Activated naive CD8-positive, alpha-beta T cell treated with anti-CD3 and anti-CD28 coated beads, Interleukin-2, amount 50 U/mL, for 24 hours (primary cell): ENCODE measurements at places on chromosomes 1 and 21.

DNA sequence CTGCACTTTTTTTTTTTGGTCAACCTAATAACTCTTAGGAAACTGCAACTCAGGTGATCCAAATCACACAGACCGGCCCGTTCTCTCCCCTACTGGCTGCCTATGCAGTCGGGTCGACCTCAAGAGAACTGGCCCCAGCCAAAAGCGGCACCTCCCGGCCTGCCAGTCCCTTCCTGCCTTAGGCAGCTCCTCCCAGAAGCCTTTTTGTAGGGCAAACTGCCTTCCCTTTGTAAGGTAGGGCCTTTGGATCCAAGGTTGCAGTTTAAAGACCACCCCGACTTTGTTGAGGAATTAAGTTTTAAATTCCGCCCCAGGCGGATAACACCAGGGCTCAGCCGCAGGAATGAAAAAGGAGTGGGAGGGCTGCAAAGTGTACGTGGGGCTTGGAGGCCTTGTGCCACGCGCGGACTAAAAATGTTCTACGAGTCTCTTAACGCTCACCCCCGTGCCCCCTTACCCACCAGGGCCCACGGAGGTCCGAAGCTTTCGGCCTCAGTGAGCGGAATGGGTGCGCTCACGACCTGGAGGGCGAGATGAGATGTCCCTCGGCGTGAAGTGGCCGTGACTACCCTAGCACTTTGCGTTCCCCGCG is 642 bp upstream of the ST3GAL3 start:
- H3K27ac ChIP-seq: peak overlapping the region; percentile 78
- peaks cover 41% of the 10 kb centered on the region for H3K36me3 ChIP-seq
- DNase-seq: peak; percentile 29
- H3K27me3 ChIP-seq: no peaks in the 10 kb centered on the region
- H3K4me1 ChIP-seq: peaks cover 37% of the 10 kb centered on the region
- peak overlapping the region; percentile 89 for H3K4me3 ChIP-seq

DNA sequence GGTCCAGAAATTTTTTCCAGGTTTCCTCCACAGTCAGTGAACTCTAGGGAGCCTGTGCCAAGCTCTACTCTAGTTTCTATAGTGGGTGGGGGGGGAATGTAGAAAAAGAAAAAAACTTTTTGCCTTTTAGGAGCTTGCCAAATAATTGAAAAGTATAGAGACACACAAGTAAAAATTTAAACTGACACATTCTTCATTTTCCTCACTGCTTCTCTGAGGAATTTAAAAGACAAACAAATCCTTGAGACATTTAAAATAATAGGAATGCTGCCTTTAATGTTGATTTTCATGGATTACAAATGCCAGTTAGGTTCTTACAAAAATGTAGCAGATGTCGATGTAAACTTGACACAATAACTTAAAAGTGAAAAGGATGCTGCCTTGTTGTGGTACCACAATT is 241.9 kb downstream of the DNM3 start:
- H3K27ac ChIP-seq: no peak overlapping the region
- no peak for DNase-seq
- no peaks in the 10 kb centered on the region for H3K4me1 ChIP-seq
- no peaks in the 10 kb centered on the region for H3K36me3 ChIP-seq
- no peak overlapping the region for H3K4me3 ChIP-seq

GRCh38 chr1:117609471-117609911 is 3.6 kb downstream of the TENT5C start:
- peaks cover 6% of the 10 kb centered on the region for H3K27me3 ChIP-seq
- DNase-seq: no peak
- no peak overlapping the region for H3K4me3 ChIP-seq
- H3K4me1 ChIP-seq: peaks cover 65% of the 10 kb centered on the region

GRCh38 chr1:24043345-24044032 is 63.4 kb upstream of the SRSF10 start:
- H3K27me3 ChIP-seq: no peaks in the 10 kb centered on the region
- H3K27ac ChIP-seq: no peak overlapping the region
- no peaks in the 10 kb centered on the region for H3K36me3 ChIP-seq
- peaks cover 9% of the 10 kb centered on the region for H3K4me1 ChIP-seq
- DNase-seq: no peak

DNA sequence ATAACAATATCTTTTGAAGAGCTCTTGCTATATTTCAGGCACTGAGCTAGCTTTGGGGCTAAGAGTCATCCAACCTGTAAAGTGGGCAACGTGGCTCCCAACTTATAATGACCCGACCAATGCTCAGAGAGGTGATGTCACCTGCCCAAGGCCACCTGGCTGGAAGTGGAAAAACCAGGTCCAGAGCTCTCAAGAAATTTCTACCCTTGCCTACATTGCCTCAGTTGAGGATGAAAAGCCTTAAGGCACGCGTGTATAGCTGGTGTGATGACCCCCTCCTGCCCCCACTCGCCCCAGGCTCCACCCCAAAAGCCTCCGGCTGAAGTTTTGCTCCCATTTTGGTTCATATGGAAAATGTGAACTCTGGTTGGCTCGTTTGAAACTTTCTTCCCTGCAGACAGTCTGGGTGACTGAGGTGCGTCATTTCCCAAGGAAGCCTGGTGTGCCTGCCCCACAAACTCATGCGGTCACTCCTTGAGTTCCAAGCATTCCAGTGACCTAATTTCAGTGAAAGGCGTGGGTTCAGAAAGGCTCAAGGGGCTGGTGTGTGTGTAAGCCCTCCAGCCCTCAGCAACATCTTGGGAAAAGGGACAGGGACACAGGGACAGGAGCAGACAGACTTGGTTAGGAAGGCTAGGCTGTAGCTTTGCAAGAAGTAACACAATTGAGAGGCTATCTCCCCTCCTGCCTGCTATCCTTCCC is 20.5 kb downstream of the HTR1D start:
- no peak for DNase-seq
- H3K36me3 ChIP-seq: no peaks in the 10 kb centered on the region
- H3K4me1 ChIP-seq: no peaks in the 10 kb centered on the region
- H3K4me3 ChIP-seq: no peak overlapping the region
- no peak overlapping the region for H3K27ac ChIP-seq

GRCh38 chr21:37711836-37712568 is 204.3 kb downstream of the KCNJ6 start:
- no peaks in the 10 kb centered on the region for H3K36me3 ChIP-seq
- peaks cover 19% of the 10 kb centered on the region for H3K27me3 ChIP-seq
- H3K27ac ChIP-seq: no peak overlapping the region
- H3K4me1 ChIP-seq: no peaks in the 10 kb centered on the region

DNA sequence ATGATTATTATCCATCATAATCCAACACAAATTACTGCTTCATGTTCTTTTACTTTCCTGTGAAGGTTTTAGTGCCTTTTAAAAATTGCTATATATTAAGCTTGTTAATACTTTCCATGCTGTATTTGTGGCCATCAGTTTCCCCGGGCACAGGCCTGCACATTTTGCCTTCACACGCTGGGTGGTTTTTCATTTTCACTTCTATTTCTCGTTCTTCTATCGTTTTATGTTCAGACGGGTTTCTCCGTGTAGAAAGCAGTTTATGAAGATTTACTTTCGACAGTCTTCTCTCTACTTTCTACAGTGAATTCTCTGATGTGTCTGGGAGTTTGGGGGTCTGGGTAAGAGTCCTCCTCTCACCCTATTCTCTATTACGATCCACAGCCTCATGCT is 9.5 kb downstream of the RUNX3 start:
- H3K4me1 ChIP-seq: peaks cover 97% of the 10 kb centered on the region
- no peak for DNase-seq
- H3K36me3 ChIP-seq: peaks cover 72% of the 10 kb centered on the region
- H3K27ac ChIP-seq: peak overlapping the region; percentile 96

- peaks cover 16% of the 10 kb centered on the region for H3K4me1 ChIP-seq
- H3K36me3 ChIP-seq: no peaks in the 10 kb centered on the region
- H3K4me3 ChIP-seq: no peak overlapping the region
- H3K27ac ChIP-seq: no peak overlapping the region
- DNase-seq: no peak
Observed at GRCh38 chr21:38239672-38240071, 17.1 kb upstream of the KCNJ15 start.

GRCh38 chr1:220038640-220039039 is 7.7 kb downstream of the EPRS1 start:
- peaks cover 51% of the 10 kb centered on the region for H3K36me3 ChIP-seq
- DNase-seq: no peak
- H3K4me3 ChIP-seq: no peak overlapping the region
- H3K4me1 ChIP-seq: peaks cover 43% of the 10 kb centered on the region
- H3K27ac ChIP-seq: peak overlapping the region; percentile 52
- H3K27me3 ChIP-seq: no peaks in the 10 kb centered on the region

DNA sequence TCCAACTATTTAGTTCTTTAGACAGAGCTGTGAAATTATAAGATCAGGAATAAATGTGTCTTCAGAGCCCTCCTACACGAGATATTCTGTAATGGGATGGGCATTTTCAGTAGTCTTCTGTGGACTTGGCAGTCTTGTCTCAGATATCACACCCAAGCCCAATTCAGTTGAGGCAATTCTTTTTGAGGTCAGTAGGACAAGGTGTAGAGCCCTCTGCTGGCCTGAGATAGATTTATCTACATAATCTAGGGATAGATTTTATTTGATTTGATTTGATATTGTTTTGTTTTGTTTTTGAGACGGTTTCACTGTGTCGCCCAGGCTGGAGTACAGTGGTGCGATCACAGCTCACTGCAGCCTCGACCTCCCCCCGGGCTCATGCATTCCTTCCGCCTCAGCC is 77.5 kb downstream of the FMN2 start:
- no peaks in the 10 kb centered on the region for H3K4me1 ChIP-seq
- no peaks in the 10 kb centered on the region for H3K36me3 ChIP-seq
- DNase-seq: no peak
- H3K27me3 ChIP-seq: no peaks in the 10 kb centered on the region
- no peak overlapping the region for H3K27ac ChIP-seq

GRCh38 chr21:25638660-25639550 is at the start of gene JAM2:
Gene JAM2, plus strand, starts transcription at chr21:25639258. Its CDS starts 564 bp downstream, at chr21:25639822.
- peak within 1 kb of the TSS; percentile 73 for H3K4me3 ChIP-seq
- DNase-seq: peak; percentile 48
- H3K4me1 ChIP-seq: peaks cover 27% of the 10 kb centered on the region
- H3K36me3 ChIP-seq: no peaks in the 10 kb centered on the region
- H3K27me3 ChIP-seq: peaks cover 49% of the 10 kb centered on the region

- DNase-seq: no peak
- H3K4me3 ChIP-seq: no peak overlapping the region
- no peaks in the 10 kb centered on the region for H3K27me3 ChIP-seq
- H3K36me3 ChIP-seq: no peaks in the 10 kb centered on the region
Observed at GRCh38 chr21:44880405-44881197, 7.1 kb upstream of the PTTG1IP start.

DNA sequence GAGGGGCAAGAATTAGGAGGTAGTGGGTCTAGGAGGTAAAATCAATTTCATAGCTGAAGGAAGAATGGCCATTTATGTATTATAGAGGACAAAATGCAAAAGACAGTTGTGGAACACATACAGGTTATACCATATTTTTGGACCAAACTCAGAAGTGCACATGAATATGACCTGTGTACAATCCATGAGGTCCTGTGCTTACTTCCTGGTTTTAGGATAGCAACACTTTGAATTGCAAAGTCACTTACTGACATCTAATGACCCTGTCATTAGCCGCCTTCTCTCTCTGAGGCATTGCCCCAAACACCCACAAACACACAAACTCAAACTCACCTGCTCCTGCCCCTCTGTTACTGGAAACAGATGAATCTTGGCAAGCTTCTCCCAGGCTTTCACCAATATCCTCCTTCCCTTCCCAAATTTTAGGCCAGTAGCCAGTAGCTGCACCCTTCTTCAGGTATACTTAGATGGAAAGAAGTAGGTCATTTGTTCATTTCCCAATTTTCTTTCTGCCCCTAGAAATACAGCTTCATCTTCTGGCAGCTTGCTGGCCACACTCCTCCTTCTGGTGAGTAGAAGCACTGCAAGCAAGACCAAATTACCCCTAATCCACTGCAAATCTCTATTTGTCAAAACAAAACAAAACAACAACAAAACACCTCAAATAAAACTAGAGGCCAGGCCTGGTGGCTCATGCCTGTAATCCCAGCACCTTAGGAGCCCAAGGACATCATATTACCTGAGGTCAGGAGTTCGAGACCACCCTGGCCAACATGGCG is 13.7 kb upstream of the RPL5 start:
- no peak overlapping the region for H3K4me3 ChIP-seq
- peaks cover 10% of the 10 kb centered on the region for H3K27me3 ChIP-seq
- H3K36me3 ChIP-seq: no peaks in the 10 kb centered on the region
- no peak overlapping the region for H3K27ac ChIP-seq

- H3K36me3 ChIP-seq: no peaks in the 10 kb centered on the region
- no peak overlapping the region for H3K4me3 ChIP-seq
- no peaks in the 10 kb centered on the region for H3K4me1 ChIP-seq
- peaks cover 3% of the 10 kb centered on the region for H3K27me3 ChIP-seq
- no peak overlapping the region for H3K27ac ChIP-seq
- no peak for DNase-seq
Observed at GRCh38 chr1:168732736-168733135, 3.7 kb upstream of the DPT start.

DNA sequence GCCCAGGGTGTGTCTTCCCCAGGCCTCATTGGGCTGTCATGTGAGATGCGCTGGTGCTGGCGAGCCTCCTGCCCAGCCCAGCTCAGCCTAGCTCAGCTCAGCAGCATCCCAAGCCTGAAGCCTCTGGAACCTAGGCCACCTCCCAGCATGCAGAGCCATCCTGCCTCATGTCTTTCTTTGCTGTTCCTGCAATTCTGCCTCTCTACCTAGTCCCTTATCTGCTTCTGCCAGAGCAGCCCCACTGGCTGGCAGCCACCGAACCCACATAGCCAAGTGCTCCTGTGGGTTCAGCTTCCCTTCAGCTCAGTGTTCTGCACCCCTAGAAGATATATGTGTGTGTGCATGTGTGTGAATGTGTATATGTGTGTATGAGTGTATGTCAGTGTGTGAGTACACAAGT is 291.5 kb upstream of the VAMP3 start:
- H3K27ac ChIP-seq: no peak overlapping the region
- H3K4me3 ChIP-seq: no peak overlapping the region
- no peaks in the 10 kb centered on the region for H3K36me3 ChIP-seq
- H3K27me3 ChIP-seq: no peaks in the 10 kb centered on the region

- DNase-seq: peak; percentile 74
- H3K36me3 ChIP-seq: peaks cover 20% of the 10 kb centered on the region
- H3K27me3 ChIP-seq: peaks cover 5% of the 10 kb centered on the region
- peak overlapping the region; percentile 67 for H3K4me3 ChIP-seq
- peak overlapping the region; percentile 92 for H3K27ac ChIP-seq
Observed at GRCh38 chr1:156126043-156126629, 11.6 kb downstream of the LMNA start.

DNA sequence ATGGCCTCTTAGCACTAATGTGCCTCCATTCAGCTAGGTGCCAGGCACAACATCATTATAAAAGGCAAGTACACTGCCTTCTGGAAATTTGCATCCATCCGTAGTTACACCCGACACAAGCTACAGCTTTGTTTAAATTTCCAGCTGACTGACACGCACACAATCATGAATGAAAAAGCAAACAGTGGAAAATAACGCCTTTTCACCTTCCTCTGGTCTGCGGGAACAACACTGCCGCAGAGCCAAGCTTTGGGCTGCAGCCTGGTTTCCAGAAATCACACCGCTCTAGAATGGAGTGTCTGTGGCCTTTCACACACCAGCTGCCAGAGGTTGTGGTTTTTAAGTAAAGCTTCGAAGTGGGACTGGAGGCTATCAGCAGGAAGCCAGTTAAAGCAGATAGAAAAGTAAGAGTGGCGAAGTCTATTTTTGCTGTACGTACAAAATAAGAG is 142.8 kb upstream of the COA6 start:
- H3K27ac ChIP-seq: peak overlapping the region; percentile 52
- peaks cover 24% of the 10 kb centered on the region for H3K27me3 ChIP-seq
- DNase-seq: peak; percentile 23
- H3K4me3 ChIP-seq: peak overlapping the region; percentile 39

- H3K36me3 ChIP-seq: peaks cover 68% of the 10 kb centered on the region
- H3K4me1 ChIP-seq: peaks cover 30% of the 10 kb centered on the region
- no peak for DNase-seq
- H3K27me3 ChIP-seq: no peaks in the 10 kb centered on the region
- H3K4me3 ChIP-seq: no peak overlapping the region
- no peak overlapping the region for H3K27ac ChIP-seq
Observed at GRCh38 chr1:93106226-93106625, 27.1 kb downstream of the MTF2 start.
